Right lung (tissue), 10 donors: ENCODE measurements at places on chromosomes 16 and 17. TPM values are rescaled to one million over a fixed set of nuclear protein-coding genes. Genes with fewer than 3 reads are reported as not detected.

The IL34 gene
- 0.63 TPM for polyA plus RNA-seq

The CD300LF gene
- polyA plus RNA-seq: 0.68 TPM

The PLLP gene
- polyA plus RNA-seq: 4.3 TPM

The SEBOX gene
- not detected for polyA plus RNA-seq

DNA sequence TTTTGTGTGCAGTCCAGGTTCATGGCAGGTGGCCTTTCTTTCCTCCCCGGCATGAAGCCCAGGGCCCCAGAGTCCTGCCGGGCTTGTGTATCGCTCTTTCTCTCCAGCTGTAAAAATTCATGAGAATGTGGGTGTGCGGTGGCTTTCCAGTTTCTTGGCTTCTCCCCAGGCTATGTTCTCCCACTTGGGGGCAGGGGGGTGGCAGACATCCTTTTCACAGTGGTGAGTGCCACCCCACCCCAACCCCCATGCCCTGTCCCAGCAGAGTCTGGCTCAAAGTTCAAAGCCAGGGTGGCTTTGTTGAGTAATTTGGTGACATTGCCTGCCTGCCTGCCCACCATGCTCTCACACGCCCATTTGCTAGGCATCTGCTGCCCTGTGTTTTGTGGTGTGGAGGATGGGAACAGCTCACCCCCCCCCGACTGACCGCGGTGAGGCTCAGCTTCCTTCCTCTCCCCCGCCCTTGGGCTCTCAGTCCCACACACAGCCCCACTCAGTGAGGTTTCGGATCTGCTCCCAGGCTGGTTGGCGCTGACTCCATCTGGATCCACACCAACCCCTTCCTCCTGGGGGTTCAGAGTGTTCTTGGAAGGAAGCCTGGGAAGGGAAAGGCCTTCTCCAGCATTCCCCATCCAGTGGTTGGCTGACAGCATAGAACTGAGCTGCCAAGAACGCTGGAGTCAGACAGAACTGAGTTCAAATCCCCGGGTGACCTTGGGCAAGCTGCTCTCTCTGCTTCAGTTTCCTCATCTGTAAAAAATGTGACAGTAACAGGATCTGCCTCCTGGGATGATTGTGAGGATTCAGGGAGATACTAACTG is 36.0 kb downstream of the CHD9 start:
- DNase-seq: peak; percentile 94

DNA sequence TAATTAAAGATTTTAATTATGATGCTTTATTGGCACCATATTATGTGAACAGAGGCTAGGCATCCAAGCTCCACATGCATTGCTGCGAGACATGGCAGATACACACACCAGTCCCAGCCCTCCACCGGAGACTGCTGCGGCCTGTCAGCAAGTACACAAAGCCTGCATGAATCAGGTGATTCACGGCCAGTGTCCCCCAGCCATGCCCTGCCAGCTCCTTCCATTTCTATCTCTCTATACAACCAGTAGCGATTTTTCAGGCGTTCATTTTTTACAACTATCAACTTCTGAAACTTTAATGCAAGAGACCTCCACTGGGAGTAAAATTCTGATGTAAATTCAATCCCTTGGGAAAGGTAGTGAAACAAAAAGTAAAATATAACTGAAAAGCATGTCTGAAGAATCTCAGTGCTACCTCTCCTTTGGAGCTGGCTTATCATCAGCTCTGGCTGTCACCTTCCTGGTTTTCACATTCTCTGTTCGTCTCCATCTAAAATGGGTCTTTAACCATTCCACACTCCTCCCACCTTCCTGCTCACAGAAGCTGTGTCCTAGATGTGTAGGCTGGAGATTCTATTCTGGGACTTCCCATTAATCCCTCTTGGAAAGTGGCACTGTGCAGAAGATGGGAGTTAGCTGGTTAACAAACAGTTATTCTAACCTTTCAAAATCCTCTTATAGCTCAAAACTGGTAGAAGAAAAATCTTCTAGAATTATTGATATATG is 32.2 kb downstream of the HS3ST3A1 start:
- no peak for DNase-seq

DNA sequence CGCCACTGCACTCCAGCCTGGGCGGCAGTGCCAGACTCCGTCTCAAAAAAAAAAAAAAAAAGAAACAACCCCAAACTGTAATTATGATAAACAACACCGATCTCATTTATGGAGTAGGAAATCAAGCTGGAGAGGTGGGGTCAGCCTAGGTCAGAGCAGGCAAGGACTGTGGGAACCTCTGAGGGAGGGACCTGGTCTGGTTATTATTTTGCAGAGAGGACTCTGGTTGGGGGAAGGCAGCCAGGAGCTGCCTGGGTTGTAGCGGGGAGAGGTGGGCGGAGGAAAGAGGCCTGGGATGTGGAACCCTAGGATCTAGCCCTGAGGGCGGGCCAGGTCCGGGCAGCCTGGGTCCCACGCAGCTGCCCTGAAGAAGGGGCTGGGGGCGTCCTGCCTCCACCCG is 10.9 kb upstream of the HS3ST6 start:
- no peak for DNase-seq

DNA sequence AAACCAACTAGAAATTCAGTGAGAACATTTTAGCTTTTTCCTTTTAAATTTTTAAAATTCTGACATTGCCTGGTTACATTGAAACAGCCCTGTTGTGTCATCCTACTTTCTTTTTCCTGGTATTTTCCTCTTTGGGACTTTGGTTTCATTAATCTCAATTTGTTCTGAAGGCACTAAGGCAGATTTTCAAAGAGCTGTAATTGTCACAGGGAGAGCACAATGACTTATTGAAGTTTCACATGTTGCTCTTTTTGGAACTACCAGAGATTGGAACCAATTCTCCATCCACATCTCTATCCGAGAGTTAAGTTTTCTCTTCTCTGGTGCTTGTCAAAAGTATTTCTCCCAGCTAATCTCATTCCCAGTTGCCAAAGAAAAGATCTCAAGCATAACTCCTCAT is 144.7 kb upstream of the TBX2 start:
- DNase-seq: no peak

GRCh38 chr17:21025451-21025850 is 17.4 kb downstream of the USP22 start:
- no peak for DNase-seq

- DNase-seq: no peak
These were observed 46.5 kb downstream of the TEX2 start for GRCh38 chr17:64216338-64217248.

GRCh38 chr16:67928147-67928546 is 3.5 kb downstream of the CTRL start:
- DNase-seq: no peak
